ENCODE measurements at places on chromosomes 3 and 15. TPM values are rescaled to one million over a fixed set of nuclear protein-coding genes. Genes with fewer than 3 reads are reported as not detected.

DNA sequence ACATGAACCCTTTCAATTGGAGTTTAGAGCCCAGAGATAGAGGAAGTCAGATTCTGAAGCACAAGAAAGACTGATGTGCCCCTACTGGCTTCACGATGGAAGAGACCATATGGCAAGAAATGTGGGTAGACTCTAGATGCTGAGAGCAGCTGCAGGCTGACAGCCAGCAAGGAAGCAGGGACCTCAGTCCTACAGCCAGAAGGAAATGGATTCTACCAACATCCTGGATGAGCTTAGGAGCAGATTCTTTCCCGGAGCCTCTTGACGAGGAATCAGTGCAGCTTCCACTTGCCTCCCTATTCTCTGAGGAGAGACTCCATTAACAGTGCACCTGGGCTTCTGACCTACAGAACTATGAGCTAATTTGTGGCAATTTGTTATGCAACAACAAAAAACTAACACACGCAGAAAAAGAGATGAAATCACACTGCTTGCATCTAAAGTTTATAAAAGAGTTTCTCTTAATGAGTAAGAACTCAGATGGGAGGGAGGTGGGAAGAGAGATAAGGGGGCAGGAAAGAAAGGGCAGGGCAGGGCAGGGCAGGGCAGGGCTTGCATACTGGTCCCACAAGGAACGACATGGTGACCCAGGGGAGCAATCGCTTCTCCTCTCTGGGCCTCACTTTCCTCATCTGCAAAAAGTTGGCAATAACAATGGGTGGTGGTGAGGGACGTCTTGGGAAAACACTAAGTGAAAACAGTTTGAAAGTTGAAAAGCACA, 440.9 kb downstream of the FOXP1 start:
- no peak for DNase-seq

DNA sequence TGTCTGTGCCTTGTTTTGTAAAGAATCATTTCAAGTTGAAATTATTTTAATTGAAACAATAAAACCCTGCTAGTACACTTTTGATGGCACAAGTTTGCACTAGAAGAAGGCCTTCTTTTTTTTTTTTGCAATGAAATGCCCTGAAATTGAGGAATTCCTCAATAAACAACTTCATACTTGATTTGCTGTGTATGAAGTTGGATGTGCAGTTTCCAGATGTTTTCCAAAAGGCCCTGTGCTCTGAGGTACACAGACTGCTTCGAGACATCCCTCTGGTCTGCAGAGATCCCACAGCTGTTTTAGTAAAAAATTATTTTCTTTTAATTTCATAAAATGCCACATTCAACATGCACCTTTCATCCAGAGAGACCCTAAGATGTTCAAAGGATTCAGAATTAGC, 48.9 kb downstream of the HES1 start:
- DNase-seq, result no peak

- DNase-seq, result no peak
These were observed 209.4 kb upstream of the DPH6 start for GRCh38 chr15:35755237-35755802.

CD200 gene
- 2.4 TPM for total RNA-seq

DNA sequence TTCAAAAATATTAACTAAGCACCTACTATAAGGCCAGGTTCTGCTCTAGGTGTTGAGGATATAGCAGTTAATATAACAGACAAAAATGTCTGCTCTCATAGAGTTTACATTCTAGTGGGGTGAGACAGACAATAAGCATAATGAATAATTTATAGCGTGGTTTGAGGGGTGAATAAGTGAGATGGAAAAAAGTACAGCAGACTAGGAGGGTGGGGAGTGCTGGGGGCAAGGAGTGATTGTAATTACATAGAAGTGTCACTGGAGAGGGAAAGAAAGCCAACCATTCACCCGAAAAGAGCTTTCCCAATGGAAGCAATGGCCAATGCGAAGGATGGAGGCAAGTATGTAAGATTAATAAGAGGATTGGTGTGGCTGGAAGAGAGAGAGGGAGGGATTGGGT, 552.9 kb upstream of the KCNMB2 start:
- DNase-seq, result no peak

SKOR1 gene
- total RNA-seq, result 0.49 TPM

- DNase-seq, result peak; percentile 7
These were observed 17.4 kb upstream of the ATP2B2 start for GRCh38 chr3:10522646-10523303.

DNA sequence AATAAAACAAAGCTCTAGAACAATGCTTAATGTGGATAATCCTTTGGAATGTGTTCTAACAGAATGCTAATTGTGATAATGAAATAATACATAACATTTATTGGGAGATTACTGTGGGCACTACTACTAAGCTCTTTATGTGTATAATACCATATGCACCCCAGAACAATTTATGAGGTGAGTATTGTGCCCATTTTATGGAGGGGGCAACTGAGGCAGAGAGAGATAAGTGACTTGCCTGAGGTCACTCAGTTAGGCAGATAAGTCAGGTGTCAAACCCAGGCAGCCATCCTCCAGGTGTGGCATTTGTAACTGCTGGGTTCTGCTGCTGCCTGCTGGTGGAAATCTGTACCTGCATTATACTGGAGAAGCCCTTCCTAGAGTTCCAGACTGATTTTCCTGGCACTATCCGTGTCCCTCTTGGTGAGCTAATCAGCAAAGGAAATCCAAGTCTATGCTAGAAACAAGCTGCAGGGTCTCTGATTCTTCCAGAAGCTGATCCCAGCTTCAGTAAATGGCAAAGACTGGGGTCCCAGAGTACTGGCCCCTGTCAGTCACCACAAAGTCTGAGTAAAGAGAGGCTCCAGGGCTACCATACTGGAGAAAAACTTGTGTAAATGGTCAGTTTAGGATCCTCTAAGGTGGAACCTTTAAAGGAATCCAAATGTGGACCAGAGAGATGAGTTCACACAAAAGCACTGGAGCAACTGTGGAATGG, 22.6 kb upstream of the RBP1 start:
- no peak for DNase-seq

- no peak for DNase-seq
These were observed 117.8 kb upstream of the MNS1 start for GRCh38 chr15:56582785-56583184.

DNA sequence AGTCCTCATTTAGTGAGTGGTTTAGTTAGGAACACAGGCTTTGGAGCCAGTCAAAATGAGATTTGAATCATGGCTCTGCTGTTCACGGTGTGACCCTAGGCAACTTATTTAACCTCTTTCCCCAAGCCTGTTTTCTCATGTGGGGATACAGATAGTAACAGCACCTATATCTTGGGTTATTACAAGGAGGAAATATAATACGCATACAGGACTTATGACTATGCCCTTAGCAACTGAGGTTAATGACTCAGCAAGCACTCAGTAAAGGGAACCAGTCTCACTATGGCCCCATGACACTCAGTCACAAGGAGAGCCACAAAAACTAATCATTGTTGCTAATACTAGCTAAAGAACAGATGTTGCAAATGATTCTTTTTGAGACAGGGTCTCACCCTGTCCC, 45.9 kb downstream of the SUMF1 start:
- DNase-seq, result no peak

- DNase-seq, result peak; percentile 74
These were observed 29.5 kb downstream of the TBC1D2B start for GRCh38 chr15:78047761-78048627.

GRCh38 chr15:93066834-93067648, 22.0 kb downstream of the RGMA start:
- no peak for DNase-seq

DNA sequence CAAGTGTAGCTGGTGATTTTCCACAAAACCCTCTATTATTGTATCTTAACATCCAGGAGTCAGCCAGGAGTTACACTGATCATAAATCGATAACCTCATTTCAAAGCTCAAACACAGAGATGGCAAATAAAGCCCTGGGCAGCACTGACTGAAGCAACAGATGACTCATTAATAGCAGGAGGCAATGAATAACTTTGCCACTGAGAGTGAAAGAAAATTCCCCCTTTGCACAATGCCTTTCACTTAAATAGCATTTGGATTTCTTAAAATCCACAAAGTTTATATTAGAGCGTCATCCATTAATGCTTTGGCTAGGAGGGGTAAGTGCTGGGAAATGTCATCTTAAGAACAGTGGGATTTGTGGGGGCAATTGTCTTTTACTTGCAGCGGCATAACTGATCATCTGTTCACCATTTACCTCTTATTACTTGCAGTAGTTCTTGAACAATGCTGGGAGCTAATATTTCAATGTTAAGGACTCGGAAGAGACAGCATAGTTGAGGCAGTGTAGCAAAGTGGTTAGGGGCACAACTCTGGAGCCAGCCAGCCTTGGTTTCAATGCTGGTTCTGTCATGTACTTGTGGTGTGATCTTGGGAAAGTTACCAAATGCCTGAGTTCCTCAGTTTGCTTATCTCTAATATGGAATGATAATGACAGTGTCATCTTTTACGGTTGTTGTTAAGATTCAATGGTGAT, 630.4 kb upstream of the TBL1XR1 start:
- no peak for DNase-seq

PCYT1A gene
- 57.1 TPM for total RNA-seq

DNA sequence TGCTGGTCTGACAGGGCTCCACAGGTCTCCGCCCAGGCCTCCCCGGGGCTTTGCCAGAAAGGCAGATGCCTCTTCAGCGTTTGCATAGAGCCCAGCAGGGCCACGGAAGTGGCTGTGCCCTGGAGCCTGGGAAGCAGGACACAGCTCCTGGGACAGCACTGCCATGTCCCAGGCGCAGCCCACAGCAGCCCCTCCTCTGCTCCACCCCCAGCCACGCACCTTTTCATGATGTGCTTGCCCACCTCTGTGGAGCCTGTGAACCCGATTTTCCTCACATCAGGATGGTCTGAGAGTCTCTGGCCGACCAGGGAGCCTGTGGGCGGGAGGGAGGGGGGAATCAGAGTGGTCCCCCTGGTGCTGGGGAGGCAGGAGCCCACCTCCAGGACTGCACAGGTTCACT, 33.9 kb upstream of the SLC41A3 start:
- peak; percentile 16 for DNase-seq

CFAP100 gene
- 10.7 TPM for total RNA-seq

DNA sequence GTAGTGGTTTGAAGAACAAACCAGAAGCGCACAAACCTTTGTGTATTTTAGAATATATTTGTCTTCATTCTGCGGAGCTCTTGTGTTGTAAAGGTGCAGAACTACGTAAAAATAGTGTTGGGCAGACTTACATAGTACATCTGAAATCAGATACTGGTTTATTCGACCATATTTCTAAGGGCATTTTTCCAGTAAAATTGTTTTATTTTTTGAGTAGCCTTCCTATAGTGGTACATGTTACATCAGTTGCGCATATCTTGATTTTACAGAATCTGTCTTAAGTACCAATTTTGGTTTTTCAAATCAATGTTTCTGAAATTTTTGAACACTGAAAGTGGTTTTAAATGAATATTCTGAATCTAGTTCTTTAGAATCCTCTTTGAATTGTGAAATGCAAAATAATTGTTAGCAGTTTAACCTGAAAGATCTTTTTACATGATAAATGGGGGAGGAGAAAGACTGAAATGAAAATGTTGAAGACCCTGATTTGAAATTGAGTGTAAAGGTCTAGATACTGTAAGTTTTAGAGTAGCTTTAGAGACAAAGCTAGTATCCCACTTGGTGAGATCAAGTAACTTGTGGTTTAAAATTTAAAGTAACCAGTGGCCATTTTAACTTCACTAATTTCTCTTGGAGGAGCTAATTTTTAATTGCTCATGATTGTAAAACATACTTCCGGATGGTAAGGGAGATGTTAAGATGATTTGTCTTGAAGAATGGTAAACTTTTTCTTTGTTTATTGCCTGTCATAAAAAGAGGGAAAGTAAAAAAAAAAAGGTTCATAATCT, 15.5 kb upstream of the CHD2 start:
- no peak for DNase-seq

DOCK3 gene
- 2.0 TPM for total RNA-seq

CHRM5 gene
- total RNA-seq, result 0.15 TPM

STARD9 gene
- 16.0 TPM for total RNA-seq

DNA sequence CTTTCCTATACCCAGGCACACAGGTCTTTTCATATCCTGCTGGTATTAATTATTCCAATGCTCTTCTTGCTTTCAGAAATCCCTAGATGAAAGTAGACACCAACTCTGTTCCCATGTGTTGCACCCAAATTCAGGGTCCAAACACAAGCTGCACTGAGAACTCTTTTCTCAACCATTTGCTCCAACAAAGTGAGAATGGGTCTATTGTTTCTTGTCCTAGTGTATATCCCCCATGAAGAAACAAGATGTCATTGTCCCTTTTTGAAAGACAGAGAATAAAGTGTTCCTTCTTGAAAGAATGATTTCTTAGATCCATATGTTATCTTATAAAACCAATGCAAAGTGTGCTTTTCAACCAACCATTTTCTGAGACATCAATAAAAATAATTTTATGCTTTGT, 353.7 kb downstream of the CNTN6 start:
- DNase-seq, result no peak

- no peak for DNase-seq
These were observed 23.2 kb downstream of the CD86 start for GRCh38 chr3:122078235-122078935.

- DNase-seq, result no peak
These were observed 152.3 kb downstream of the ZBTB20 start for GRCh38 chr3:114994554-114995341.

DNA sequence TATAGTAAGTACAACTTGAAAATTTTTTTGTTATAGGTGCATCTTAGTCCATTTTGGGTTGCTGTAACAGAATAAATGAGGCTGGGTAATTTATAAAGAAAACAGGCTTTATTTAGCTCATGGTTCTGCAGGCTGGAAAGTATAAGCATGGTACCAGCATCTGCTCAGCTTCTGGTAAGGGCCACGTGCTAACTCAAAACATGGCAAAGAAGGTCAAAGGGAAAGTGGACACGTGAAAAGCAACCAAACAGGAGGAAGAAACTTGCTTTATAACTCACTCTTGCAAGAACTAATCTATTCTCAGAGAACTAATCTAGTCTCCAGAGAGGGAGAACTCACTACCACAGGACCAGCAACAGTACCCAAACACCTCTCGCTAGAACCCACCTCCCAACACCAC, 9.1 kb downstream of the HDGFL3 start:
- no peak for DNase-seq
